Fibroblast of skin of right quadriceps (primary cell): ENCODE measurements at places on chromosomes 11 and 22.

- DNase-seq = no peak
Measured at GRCh38 chr11:2574553-2575535, 125.0 kb downstream of the KCNQ1OT1 start.

DNA sequence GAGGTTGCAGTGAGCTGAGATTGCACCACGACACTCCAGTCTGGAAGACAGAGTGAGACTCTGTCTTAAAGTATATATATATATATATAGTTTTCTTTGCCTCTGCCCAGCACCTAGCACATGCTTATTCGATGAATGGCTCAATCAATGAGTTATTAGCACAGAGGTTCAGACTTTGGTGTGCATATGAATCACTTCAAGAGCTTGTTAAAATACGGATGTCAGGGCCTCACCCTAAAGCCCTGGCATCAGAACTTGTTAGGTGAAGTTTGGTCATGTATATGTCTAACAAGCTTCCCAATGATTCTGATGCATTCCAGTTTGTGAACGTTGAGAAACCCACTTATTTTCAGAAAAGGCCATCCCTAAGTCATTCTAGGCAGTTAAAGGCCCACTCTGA is 21.8 kb upstream of the TMEM86A start:
- DNase-seq = no peak

- no peak for DNase-seq
Measured at GRCh38 chr11:21893565-21893867, 299.4 kb upstream of the ANO5 start.

GRCh38 chr11:73116636-73117035 is 25.5 kb downstream of the FCHSD2 start:
- no peak for DNase-seq

DNA sequence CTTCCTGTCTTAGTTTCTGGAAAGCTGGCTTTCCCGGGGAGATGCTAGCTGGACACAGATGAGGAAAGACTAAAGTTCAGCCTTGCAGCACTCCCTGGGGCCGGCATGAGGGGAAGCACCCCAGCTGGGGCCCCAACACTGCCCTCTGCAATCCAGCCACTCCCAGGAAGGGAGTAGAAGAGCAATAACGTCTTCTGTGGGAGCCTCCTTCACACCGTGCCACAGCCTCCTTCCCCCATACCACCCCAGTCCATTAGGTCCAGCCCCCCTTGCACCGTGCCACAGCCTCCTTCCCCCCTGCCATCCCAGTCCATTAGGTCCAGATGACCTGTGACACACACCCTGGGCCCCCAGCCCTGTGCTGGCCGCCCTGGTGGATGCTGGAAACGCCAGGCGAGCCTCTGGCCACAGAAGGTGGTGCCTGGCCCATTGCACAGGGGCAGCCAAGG is 44.1 kb upstream of the PRDM11 start:
- no peak for DNase-seq
